Uterus (tissue), 4 donors: ENCODE measurements at places on chromosomes 4 and X. TPM values are rescaled to one million over a fixed set of nuclear protein-coding genes. Genes with fewer than 3 reads are reported as not detected.

The LDB2 gene
- 215 TPM for total RNA-seq

The AMTN gene
- not detected for total RNA-seq

DNA sequence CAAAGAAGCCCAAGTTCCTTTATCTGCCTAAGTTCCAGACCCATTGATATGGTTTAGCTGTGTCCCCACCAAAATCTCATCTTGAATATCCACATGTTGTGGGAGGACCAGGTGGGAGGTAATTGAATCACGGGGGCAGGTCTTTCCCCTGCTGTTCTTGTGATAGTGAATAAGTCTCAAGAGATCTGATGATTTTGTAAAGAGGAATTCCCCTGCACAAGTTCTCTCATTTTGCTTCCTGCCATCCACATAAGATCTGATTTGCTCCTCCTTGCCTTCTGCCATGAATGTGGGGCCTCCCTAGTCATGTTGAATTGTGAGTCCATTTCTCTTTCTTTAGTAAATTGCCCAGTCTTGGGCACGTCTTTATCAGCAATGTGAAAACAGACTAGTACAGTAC is 860.2 kb downstream of the FSTL5 start:
- H3K27ac ChIP-seq = no peak overlapping the region
- DNase-seq = no peak
- H3K4me1 ChIP-seq = no peaks in the 10 kb centered on the region
- H3K36me3 ChIP-seq = no peaks in the 10 kb centered on the region
- H3K27me3 ChIP-seq = no peaks in the 10 kb centered on the region

GRCh38 chrX:11628399-11628798 is 37.3 kb downstream of the ARHGAP6 start:
- H3K27ac ChIP-seq = peak overlapping the region; percentile 33
- H3K4me1 ChIP-seq = no peaks in the 10 kb centered on the region
- no peaks in the 10 kb centered on the region for H3K27me3 ChIP-seq
- DNase-seq = no peak
- no peaks in the 10 kb centered on the region for H3K36me3 ChIP-seq

DNA sequence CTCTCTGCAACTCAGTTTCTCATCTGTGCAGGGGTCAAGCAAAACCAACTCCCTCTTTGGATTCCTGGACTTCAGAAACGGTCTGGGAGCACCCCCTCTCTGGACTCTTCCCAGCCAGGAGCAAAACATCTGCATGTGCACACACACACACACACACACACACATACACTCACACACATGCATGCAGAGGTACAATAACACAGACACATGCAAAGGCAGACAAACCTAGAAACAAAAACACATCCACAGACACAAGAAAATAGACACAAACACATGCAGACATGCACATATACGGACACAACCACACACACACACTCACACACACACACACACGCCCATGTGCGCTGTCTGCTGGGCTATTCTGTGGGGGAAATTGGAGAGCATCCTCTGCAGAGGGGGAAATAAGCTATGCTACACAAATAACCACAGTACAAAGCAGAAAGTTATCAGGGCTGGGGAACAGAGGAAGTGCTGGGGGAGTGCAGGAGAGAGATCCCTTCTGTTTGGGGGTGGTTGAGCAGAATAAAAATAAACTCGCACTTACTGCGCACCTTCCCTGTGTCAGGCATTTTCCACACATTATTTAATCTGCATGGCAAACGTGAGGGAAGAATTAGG is 19.9 kb downstream of the IQSEC2 start:
- no peak overlapping the region for H3K27ac ChIP-seq
- H3K36me3 ChIP-seq = no peaks in the 10 kb centered on the region
- no peak overlapping the region for H3K4me3 ChIP-seq

GRCh38 chr4:185721190-185722028 is 90.6 kb downstream of the SORBS2 start:
- H3K36me3 ChIP-seq = no peaks in the 10 kb centered on the region
- H3K4me1 ChIP-seq = no peaks in the 10 kb centered on the region
- no peaks in the 10 kb centered on the region for H3K27me3 ChIP-seq
- no peak for DNase-seq
- H3K27ac ChIP-seq = peak overlapping the region; percentile 29

- peak; percentile 3 for DNase-seq
- H3K27ac ChIP-seq = no peak overlapping the region
- H3K27me3 ChIP-seq = peaks cover 39% of the 10 kb centered on the region
These were observed 4.7 kb downstream of the NKX1-1 start for GRCh38 chr4:1401409-1402020.

DNA sequence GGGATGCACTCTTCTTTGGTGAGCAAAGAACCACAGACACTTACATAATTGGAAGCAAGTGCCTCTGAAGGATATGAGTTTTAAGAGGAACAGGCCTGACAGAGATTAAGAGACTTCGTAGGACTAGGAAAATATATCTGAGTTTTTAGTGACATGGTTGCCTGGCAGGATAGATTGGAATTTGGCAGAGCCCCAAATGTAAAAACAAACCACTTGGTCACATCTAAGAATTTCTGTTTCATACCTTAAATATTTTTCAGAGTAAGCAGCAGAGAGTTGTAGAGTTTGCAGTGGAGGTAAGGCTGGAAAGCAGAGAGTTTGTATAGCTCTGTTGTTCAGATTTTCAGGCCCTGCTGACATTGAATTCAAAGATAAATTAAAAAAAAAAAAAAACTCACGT is 150.1 kb upstream of the MAGEB2 start:
- no peaks in the 10 kb centered on the region for H3K27me3 ChIP-seq
- DNase-seq = no peak
- no peak overlapping the region for H3K27ac ChIP-seq
- H3K36me3 ChIP-seq = no peaks in the 10 kb centered on the region

GRCh38 chr4:40536032-40536431 is 93.6 kb downstream of the RBM47 start:
- no peak for DNase-seq
- no peak overlapping the region for H3K27ac ChIP-seq
- H3K4me1 ChIP-seq = no peaks in the 10 kb centered on the region
- H3K27me3 ChIP-seq = no peaks in the 10 kb centered on the region
- H3K36me3 ChIP-seq = no peaks in the 10 kb centered on the region
- H3K4me3 ChIP-seq = no peak overlapping the region

- H3K27me3 ChIP-seq = no peaks in the 10 kb centered on the region
- no peak for DNase-seq
- H3K4me1 ChIP-seq = no peaks in the 10 kb centered on the region
- H3K4me3 ChIP-seq = no peak overlapping the region
- no peak overlapping the region for H3K27ac ChIP-seq
These were observed 78.0 kb downstream of the PHOX2B start for GRCh38 chr4:41670530-41670929.
